ENCODE measurements at places on chromosomes 13 and 19. TPM values are rescaled to one million over a fixed set of nuclear protein-coding genes. Genes with fewer than 3 reads are reported as not detected.

Gene KLK3
- total RNA-seq = not detected

Gene MBD3L3
- not detected for total RNA-seq

Gene CNN2
- 96.9 TPM for total RNA-seq

Gene ZNF14
- total RNA-seq = 11.6 TPM
